ENCODE measurements at places on chromosomes 2 and 18.

GRCh38 chr2:237482485-237482884, 4.6 kb upstream of the MLPH start:
- no peak for DNase-seq

- no peak for DNase-seq
Measured at GRCh38 chr18:24432618-24433017, 6.1 kb downstream of the IMPACT start.

- DNase-seq: no peak
Measured at GRCh38 chr2:50719837-50720696, 311.9 kb downstream of the NRXN1 start.

GRCh38 chr2:30721241-30721640, 86.0 kb downstream of the CAPN13 start:
- DNase-seq: no peak

DNA sequence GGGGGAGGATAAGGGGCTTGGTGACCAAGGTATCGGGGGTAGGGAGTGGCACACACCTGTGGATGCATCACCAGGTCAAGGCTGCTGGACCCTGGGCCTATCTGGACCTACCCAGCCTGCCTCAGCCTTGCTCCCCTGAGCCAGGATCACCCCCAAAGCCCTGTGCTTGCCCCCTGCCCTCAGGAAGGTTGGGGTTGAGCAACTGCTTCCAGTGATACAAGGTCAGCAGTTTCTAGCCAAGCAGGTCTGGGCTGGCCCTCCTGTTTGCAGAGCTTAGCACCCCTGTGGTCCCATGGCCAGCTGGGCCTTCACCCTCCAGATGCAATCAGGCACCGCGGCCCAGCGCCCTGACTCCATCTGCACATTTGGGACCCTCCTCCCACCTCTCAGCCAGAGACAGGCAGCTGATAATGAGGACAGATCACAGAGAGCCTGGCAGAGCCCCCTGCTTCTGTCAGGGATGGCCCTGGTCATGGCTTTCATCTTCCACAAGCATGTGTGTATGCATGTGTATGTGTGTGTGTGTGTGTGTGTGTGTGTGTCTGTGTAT, 154.6 kb downstream of the TFCP2L1 start:
- DNase-seq: no peak

GRCh38 chr18:49907346-49907929, 94.1 kb upstream of the ACAA2 start:
- DNase-seq: no peak

DNA sequence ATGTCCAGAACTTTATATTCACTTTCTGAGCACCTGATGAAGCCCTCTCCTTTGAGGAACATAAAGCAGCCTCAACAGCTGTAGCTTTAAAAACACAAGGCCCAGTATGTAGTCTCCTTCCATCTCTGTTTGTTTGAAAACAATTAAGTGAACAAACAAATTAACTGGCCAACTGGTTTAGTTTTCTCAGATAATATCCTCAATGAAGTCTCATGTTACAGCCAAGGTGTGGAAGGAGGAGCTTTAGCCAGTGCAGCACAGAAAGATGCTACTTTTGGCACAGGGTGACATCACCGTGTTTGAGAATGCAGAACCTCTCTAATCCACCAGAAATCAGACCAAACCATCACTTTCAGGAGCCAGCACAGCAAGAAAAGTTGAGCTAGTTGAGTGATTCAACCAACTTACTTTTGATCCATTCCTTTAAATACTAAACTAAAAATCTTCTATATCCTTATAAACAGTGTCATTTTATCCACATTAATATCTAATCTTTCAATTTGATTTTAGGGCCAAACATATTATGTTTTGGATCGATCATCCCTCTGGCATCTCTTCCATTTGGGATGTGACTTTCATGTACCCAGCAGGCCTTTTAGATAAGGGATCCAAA, 488.7 kb downstream of the ARHGAP15 start:
- no peak for DNase-seq

All from activated T-cell treated with anti-CD3 and anti-CD28 coated beads for 48 hours (primary cell).